NCI-H524 (cell line): ENCODE measurements at places on chromosomes 2 and 18.
A peak's percentile ranks its signal among the peaks of the same experiment; 100 is the strongest.

DNA sequence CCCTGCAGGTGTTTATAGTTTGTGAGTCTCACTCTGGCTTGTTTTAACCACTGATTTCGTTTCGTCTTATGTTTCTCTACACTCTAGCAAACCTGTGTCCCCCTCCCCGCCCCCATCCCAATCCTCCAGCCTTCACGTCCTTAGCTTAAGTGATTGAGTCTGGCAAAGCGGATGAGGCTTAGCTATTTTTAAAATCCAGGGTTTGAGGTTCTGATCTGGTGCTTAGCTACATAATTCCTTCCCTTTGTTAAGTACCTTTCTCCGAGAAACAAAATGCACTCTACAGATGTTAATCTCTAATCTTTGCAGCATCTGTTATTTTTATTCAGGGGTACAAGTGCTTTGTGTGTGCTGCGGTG lies 7.8 kb downstream of the AGAP1 start:
- DNase-seq = peak; percentile 88

DNA sequence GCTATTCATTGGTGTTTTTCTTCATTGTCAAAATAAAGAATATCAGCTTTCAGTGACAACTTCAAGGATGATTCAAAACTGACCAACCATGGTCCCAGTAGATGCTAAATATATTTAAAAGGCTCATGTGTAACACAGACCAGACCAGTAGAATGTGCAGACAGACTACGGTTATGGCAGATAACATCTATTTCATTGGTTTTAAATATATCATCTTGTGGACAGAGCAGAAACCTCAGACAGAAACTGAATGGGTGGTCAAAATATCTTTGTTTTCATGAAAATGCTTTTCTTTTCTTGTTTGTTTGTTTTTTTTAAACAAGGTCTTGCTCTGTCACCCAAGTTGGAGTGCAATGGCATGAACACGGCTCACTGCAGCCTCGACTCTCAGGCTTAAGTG lies 107.4 kb upstream of the CREB1 start:
- DNase-seq = no peak

DNA sequence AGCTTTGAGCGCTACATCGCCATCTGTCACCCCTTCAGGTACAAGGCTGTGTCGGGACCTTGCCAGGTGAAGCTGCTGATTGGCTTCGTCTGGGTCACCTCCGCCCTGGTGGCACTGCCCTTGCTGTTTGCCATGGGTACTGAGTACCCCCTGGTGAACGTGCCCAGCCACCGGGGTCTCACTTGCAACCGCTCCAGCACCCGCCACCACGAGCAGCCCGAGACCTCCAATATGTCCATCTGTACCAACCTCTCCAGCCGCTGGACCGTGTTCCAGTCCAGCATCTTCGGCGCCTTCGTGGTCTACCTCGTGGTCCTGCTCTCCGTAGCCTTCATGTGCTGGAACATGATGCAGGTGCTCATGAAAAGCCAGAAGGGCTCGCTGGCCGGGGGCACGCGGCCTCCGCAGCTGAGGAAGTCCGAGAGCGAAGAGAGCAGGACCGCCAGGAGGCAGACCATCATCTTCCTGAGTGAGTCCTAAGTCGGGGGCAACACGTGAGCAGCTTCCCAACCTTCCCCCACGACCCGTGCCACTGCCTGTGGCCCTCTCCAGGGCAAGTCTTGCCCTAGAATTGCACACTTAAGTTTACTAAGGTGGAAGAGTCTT lies 928 bp downstream of the GPR39 start:
- no peak for DNase-seq

- no peak for DNase-seq
Observed at GRCh38 chr2:219123356-219124135, 37.1 kb downstream of the NHEJ1 start.

DNA sequence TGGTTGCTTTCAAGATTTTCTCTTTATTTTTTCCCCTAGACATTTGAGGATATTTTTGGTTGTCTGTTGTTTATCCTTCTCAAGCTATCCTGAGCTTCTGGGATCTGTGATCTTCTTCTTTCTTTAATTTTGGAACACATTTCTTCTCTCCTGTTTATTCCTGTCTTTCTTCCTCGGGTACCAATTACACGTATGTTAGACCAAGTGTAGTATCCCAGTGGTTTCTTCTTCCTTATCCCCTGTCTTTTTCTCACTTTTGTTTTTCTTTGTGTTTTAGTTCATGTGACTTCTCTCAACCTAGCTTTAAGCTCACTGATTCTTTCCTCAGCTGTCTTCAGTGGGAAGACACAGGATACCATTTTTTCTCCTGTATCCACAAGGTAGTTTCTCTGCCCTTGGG lies 120.0 kb downstream of the GALR1 start:
- no peak for DNase-seq

DNA sequence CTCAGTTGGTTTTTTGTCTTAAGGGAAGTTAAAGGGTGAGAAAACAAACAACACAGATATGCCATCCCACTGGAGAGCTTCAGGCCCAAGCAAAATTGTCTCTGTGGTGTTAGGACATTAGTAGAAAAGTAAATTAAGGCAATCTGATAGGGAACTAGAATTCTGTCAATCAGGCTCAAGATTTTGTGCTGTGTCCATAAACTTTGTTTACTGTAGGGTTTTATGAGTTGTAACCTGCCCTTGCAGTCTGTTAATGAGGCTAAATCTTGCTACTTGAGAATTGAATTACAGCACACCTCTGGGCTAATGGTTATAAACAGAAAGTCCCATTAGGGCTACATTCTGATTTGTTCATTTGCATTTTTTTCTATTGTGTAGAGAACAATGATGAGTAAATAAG lies 78.0 kb upstream of the OTX1 start:
- DNase-seq = peak; percentile 10

DNA sequence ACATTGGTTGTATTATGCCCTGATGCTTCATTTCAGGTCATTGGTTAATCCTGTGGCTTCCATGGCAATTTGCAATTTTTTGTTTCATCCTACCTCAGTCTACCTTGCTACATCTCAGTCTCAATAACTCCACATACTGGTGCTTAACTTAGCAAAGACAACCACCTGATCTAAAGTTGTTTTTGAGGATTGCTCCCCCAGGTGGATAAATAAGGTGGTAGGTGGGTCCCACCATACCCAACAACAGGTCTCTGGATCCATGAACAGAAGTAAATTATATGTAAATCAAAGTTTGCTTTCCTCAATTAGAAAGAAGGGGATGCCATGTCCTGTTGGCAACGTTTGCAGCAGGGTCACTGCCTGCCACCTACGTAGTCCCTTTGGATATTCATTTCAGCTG lies 7.0 kb downstream of the XIRP2 start:
- no peak for DNase-seq

- DNase-seq = no peak
Observed at GRCh38 chr18:79855147-79855933, 57.6 kb downstream of the KCNG2 start.

DNA sequence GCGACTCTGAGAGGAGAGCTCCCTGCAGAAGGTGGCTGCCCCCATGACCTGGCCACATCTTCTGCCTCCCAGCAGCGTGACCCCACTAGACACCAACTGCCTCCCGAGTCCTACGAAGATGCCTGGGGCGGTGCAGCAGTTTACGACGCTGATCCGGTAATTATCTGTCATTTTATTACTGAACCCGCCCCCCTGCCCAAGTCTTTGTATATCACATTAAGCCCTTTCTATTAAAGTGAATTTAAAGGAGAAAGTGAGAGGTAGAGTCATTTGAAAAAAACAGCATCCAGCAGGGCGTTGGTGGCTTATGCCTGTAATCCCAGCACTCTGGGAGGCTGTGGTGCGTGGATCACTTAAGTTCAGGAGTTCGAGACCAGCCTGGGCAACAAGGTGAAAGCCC lies 33.4 kb downstream of the ABCG8 start:
- no peak for DNase-seq

DNA sequence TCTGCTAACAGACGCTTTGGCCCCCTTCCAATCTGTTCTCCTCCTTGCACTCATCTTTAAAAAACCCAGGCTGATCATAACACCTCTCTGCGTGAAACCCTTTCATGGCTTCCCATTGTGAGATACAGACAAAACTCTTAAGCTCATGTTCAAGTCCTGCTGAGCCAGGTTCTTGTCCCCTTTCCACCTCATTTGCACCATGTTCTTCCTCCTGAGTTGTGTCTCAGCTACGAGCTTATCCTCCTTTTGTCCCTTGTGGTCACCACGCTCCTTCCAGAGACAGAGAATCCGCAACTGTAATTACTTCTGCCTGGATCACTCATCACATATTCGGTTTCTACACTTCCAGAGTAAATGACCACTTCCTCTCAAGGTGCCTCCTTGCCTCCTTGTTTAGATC lies 238.8 kb downstream of the ACTR3 start:
- DNase-seq = no peak

- DNase-seq = no peak
Observed at GRCh38 chr2:239660390-239661230, 259.8 kb upstream of the HDAC4 start.

GRCh38 chr2:214946949-214947348 lies 137.5 kb upstream of the BARD1 start:
- no peak for DNase-seq

DNA sequence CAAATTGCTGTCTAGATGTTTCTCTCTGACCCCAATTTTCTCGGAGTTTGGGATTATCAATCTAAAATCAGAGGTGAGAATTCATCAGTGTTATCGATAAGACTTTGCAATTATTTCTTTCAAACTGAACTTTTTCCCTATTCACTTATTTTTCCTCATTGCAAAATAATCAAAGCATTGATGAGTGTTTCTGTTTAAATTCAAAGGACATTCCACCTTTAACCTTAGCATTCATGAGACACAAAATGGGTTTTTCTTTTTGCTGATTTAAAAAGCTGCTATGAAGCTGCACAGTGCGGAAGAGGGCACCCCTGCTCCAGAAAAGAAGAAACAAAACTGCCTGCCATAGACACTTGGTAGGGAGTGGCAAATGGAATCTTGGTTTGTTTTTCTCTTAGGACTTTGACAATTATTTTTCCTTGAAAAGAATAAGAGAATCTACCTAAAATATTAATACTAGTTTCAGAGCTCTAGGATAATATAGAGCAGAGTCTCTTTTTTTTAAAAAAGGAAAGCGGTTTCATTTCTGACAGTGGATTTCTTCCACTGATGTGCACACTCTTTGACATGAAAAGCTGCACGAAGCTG lies 203.4 kb downstream of the TGIF1 start:
- DNase-seq = no peak

GRCh38 chr2:151552287-151552686 lies 142.6 kb downstream of the RIF1 start:
- DNase-seq = no peak

- DNase-seq = no peak
Observed at GRCh38 chr2:31802711-31803110, 208.1 kb downstream of the MEMO1 start.

DNA sequence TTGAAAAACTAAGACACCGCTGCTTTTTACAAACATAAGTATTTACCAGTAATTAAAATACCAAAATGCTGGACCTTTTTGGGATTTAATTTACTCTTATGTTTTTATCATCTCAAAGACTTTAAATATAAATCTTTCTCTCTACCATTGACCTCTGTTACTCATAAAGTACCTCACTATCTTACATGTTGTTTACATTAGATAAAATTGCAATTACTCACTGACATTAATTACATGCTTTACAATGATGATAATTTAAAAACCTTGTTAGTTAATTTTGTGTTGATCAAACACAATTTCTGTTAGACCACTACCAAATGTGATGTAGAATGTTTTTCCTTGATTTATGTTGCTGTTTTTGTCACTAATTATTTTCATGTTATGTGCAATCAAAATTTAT lies 139.5 kb downstream of the PTH2R start:
- no peak for DNase-seq

DNA sequence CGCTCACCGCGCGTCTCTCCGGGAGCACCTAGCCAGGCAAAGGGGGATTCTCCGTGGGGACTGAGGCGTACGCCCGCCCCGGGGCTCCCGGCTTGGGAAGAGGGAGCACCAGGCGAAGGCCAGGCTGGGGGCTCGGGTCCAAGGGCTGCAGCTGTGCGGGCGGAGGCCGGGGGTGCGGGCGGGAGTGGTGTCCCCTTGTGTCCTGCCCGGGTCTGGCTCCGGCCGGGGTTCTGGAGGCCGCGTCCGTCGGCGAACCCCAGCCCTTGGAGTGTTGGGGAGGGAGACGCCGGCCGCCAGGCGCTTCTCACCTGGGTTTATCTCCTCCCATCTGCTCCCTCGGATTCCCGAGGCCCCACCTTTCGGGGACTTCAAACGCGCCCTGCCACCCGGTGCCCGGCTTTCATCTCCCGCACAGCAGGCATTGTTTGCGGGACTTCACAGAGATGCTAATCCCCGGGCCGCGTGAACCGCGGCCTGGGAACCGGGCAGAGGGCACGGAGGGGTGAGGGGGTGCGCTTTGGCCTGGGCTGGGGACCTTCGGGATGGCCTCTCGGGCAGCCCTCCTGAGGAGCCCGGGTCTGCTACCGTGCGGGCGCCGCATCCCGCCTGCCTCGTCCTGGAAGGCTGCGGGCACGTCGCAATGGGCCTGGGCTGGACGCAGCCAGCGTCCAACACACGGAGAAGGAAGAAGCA lies 5.0 kb upstream of the GBX2 start:
- no peak for DNase-seq

GRCh38 chr18:52353589-52353988 lies 13.6 kb downstream of the DCC start:
- DNase-seq = no peak

- DNase-seq = peak; percentile 80
Observed at GRCh38 chr2:175203621-175204496, 22.3 kb upstream of the ATP5MC3 start.

DNA sequence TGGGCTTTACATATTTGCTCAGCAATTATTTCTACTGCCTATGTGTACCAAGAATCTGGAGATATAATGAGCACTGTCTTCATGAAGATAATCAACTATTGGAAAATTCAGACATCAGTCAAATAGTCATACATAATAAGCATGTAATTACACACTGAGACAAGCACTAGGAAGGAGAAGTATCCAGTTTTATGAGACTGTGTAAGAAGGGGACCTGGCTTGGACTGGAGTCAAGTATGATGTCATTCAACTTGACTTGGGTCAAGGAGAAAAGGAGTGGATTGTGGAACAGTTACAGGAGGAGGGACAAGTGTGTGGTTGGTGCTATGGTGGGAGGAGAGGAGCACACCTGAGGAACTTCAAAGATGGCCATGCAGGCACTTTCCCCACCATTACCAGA lies 419.8 kb upstream of the TRIB2 start:
- no peak for DNase-seq

GRCh38 chr2:119112230-119112629 lies 46.3 kb downstream of the C1QL2 start:
- no peak for DNase-seq

GRCh38 chr2:12057436-12058166 lies 311.2 kb downstream of the LPIN1 start:
- no peak for DNase-seq

DNA sequence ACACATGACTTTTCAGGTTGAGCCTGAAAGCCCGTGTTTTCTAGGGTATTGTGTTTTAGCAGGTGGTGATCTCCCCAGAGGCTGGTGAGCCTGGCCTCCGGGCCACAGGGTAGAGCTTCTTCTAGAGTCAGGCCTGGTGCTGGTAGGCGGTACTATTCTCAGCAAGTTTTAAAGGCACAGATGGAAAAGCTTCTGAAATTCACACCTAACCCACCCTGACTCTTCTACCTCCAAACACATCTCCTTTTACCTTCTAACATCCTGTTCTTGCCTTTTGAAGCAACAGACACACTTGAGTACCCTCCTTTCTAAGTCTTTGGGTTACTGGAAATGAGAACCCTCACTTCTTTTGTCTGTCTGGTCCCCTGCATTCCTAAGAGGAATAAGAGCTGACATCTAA lies 191.1 kb downstream of the SETBP1 start:
- DNase-seq = no peak
